ENCODE measurements at places on chromosomes 5 and 9. TPM values are rescaled to one million over a fixed set of nuclear protein-coding genes. Genes with fewer than 3 reads are reported as not detected.

Gene S1PR3
- total RNA-seq: 0.15 TPM

GRCh38 chr9:32384002-32384363, 460 bp upstream of the ACO1 start:
- no peak for DNase-seq

- DNase-seq: no peak
Observed at GRCh38 chr9:83503866-83504265, 34.3 kb downstream of the FRMD3 start.

DNA sequence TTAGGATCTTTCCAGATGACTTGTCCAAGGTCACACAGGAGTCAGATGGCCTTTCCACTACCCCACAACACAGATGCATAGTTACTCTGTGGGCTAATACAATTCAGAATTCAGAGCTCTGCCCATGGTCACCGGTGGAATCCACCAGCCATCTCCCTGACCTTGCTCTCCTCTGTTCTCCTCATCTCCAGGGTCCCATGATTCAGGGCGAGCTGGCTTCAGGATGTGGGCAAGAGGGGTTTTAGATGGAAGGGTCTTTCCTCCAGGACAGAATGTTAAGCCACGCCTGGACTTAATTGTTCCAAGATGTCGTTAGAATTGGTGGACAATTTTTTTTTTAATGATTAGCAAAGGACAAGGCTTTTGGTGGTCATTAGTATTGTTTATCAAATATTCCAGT, 81.7 kb upstream of the LARP1 start:
- no peak for DNase-seq

All from activated CD4-positive, alpha-beta T cell treated with anti-CD3 and anti-CD28 coated beads, Interleukin-2, amount 10 ng/mL, durations not matched to agents 7 days and 5 days (primary cell).